SIG-M5 (cell line): ENCODE measurements at places on chromosomes 2 and 18.

DNA sequence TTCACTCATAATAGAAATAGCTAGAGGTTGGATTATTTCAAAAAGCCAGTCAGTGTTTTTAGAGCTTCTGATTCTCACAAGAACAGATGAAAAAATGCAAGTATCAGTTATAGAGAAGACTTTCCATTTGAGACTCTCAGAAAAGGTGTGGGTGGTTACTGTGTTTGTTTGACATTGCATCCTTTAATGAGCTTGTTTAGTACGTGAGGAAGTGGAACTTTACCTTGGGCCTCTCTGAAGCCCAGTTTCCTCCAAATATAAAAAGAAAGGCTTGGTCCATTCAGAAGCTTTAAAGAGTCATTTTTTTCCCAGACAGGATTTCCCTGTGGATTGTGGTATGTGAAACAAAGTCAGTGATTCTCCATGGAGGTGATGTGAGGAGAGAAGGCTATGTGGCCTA, 89.9 kb upstream of the RANBP2 start:
- DNase-seq, result no peak

GRCh38 chr2:144111437-144111836, 408.5 kb downstream of the ZEB2 start:
- DNase-seq, result no peak

DNA sequence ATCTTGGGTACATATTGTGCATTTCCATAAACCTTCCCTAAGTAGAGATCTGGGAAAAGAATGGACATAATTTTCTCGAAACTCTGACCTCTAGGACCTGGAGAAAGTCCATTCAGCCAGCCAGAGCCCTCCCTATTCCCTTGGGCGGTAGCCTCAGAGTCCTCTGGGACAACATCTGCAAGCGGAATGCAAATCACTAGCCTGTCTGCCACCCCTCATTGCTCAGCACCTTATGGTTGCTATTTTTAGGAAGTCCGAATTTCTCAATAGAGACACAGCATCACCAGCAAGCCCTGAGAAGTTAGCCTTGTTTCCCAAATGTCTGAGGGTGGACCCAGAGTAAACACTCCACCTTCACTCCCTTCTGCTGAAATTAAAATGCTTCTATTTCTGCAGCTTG, 17.6 kb upstream of the CD28 start:
- DNase-seq, result no peak

GRCh38 chr18:7532942-7533341, 34.2 kb upstream of the PTPRM start:
- DNase-seq, result no peak

DNA sequence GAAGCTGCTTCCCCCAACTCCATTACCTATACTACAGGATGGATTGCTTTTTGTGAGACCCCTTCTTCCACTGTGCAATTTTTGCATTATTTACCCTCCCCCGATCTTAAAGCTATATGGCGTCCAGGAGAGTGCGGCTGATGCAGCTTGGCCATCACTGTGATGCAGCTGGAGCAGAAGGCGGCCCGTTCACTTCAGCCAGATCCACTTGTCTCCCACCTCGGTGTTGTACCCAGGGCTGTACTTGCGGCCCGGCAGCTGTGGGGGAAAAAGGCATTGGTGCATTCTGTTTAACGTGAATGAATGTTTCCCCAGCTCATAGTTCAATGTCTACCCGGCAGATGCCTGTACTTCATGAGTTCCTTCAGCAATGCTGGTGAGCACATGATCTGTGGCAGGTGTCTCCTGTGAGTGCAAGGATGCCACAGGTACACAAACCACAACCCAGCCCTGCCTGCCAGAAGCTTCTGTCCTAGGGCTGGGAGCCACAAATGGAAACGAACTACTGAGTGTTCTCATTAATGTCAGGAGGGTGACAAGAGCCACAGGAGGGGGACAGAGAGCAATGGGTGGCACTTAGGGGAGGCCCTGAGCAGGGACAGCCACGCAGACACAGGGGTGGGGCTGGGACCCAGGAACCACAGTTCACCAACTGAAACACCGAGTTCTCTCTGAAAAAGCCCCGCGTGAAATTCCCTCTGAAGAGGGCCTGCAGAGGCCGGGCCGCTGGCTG, 64.0 kb downstream of the NDUFA10 start:
- no peak for DNase-seq

DNA sequence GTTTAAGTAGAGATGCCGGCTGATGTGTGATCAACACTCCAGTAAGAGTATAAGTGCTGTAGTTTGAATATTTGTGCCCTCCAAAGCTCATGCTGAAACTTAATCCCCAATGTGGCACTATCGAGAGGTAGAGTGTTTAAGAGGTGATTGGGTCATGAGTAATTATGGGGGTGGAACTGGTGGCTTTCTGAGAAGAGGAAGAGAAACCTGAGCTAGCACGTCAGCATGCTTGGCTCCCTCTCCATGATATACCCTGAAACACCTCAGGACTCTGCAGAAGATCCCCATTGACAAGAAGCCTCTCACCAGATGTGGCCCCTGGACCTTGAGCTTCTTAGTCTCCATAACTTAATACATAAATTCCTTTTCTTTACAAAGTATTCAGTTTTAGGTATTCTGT, 584.8 kb downstream of the TSN start:
- no peak for DNase-seq

DNA sequence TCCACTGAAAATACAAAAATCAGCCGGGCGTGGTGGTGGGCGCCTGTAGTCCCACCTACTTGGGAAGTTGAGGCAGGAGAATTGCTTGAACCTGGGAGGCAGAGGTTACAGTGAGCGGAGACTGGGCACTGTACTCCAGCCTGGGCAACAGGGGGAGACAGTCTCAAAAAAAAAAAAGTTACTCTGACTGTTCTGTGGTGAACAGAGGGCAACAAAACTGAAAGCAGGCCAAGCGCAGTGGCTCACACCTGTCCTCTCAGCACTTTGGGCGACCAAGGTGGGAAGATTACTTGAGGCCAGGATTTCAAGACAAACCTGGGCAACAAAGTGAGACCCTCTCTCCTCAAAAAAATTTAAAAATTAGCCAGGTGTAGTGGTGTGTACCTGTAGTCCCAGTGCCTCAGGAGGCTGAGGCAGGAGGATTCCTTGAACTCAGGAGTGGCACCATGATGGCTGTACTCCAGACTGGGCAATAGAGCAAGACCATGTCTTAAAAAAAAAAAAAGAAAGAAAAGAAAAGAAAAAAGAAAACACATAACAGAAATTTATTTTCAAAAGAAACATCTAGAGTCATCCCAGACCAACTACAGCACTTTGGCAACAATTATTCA, 13.6 kb upstream of the RTN4 start:
- DNase-seq, result no peak

DNA sequence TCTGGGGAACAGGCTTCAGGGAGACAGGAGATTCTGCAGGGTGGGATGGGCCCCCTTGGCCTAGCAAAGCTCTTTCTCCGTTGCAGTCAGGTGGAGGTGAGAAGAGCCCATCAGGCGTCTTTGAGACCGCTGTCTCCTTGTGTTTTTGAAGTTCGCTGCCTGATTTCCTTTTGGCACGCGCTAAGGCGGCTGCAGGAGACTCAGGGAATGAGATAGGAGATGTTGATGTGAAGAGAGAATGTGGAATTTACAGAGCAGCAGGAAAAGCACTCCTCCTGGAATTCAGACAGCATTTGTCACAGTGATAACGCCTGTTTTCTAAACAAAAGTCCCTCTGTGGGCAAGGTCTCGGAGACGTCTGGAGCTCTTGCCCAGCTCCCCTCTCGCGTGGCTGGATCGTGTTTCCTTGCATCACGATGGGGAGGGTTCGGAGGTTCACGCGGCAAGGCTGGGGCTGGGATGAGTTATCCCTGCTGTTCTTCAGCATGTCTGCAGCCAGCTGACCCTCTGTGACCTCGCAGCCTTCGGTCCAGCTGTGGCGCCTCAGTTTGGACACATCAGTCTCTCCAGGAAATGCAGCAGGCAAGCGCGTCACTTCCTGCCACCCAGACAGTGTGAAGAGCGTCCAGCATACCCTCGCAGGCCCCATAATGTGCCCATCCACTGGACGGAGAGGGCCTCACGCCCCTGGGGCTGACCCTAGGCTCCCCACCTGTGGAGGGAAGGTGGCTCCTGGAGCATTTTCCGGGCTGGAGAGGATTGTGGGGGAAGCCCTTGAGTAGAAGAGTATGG, 30.2 kb downstream of the GLI2 start:
- DNase-seq, result no peak

DNA sequence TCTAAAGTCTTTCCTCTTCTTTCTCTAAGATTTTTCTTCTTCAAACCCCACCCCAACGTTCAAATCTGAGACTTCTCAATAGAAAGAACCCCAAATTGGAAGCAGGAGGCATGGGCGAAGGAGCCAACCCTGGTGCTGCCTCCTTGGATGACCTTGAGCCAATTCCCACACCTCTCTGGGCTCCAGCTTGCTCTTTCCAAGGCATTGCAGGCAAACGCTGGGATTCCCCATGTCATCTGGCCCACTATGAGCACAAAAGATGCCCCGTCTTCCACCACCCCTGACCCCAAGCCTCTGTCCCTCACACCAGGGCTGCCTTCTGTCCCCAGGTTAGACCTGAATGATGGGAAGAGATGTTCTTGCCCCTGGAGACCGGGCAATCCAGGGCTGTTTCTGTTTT, 57.0 kb downstream of the TTC32 start:
- DNase-seq, result no peak
